ENCODE measurements at places on chromosomes 1 and 21.

GRCh38 chr1:119787776-119788175 lies 19.1 kb upstream of the HMGCS2 start:
- no peak for DNase-seq

DNA sequence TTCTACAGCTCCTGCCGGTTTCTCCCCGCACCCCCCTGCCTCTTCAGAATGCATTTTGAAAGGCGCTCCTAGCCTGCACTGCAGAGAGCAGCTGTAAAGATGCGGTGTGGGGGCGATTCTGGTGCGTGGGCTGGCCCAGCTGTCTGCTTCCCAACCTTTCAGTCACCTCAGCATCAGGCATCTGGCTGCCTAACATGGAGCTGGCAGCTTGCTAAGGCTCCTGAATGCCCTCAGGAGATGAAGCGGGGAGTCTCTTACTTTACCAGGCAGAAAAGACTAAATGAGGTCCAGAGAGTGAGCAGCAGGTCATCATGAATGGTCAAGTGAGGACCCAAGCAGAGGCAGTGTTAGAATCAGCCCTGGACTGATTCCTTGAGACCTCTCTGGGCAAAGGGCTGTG lies 8.7 kb downstream of the IER5 start:
- no peak for DNase-seq

GRCh38 chr1:232302376-232303221 lies 327.3 kb downstream of the SIPA1L2 start:
- no peak for DNase-seq

DNA sequence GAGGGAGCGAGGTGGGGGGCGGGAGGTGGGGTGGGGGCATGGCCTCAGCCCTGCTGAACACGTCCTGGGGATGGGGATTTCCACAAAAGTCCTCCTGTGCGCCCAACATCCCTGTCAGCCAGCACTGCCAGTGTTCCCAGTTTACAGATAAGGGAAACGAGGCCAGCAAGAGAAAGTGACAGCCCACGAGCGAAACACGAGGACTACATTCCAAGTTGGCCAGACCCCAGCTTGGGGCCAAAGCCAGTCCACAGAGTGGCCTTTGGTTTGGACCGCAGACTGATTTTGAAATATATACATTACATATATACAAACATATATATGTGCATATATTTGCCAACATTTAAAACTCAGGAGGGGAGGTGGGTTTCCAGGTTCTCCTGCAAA lies 5.0 kb downstream of the FBXO2 start:
- no peak for DNase-seq

- peak; percentile 30 for DNase-seq
Measured at GRCh38 chr21:35658242-35658641, 402.1 kb downstream of the SETD4 start.

GRCh38 chr1:82628887-82629286 lies 828.2 kb downstream of the ADGRL2 start:
- no peak for DNase-seq

GRCh38 chr1:205590777-205591513 lies 40.9 kb downstream of the ELK4 start:
- no peak for DNase-seq

GRCh38 chr1:4084048-4084431 lies 184.0 kb upstream of the C1orf174 start:
- no peak for DNase-seq

GRCh38 chr1:15676010-15676409 lies 8.1 kb upstream of the PLEKHM2 start:
- no peak for DNase-seq

DNA sequence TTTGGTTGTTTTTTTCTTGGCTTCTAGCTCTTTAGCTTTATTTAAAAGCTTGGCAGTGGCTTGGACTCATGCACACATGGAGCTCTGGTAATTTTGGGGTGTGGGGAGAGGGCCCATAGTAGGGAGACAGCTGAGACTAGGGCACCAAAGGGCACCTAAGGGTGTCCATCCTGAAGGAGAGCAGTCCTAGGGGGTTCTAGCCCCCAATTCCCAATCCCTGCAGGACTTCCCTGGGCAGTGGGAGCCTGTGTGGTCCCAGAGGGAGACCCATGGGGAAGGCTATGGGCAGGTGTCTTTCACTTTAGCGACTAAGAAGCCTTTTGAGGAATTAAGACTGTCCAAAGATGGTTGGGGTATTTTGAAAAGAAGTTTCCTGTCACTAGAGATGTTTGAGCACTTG lies 6.9 kb downstream of the CYP4B1 start:
- DNase-seq, result no peak

DNA sequence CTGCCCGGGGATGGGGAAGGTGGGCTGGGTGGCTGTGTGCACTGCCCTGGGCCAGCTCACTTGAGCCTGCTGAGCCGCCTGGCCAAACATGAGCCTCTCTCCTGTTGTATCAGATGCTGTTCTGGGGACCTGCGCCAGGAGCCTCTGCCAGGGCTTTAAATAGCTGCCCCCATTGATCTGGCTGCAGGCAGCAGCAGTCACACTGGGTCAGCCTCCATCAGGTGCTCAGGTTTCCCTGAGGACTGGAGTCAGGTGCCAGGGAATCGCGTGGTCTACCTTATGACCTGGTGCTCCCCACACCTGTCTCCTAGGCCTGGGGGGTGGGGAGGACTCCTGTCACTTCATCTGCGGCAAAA lies 700 bp upstream of the CCDC28B start:
- peak; percentile 49 for DNase-seq

DNA sequence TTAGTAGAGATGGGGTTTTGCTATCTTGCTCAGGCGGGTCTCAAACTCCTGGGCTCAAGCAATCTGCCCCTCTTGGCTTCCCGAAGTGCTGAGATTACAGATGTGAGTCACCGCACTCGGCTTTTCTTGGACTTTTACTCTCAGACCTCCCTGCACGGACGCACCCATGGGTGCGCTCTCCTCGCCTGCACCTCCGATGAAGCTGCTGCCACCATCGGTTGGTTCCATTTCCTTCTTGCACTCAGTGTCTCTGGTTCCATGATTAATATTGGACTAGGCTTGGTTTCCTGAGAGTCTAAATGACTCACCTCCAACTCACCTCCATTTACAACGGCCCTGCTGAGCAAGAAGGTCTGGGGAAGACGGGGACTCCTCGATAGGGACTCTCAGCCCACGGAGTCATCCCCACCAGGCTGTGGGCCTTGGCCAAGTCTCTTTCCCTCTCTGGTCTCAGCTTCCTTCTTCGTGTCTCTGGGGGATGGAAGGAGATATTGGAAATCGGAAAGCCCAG lies 6.7 kb upstream of the TNFRSF8 start:
- no peak for DNase-seq

DNA sequence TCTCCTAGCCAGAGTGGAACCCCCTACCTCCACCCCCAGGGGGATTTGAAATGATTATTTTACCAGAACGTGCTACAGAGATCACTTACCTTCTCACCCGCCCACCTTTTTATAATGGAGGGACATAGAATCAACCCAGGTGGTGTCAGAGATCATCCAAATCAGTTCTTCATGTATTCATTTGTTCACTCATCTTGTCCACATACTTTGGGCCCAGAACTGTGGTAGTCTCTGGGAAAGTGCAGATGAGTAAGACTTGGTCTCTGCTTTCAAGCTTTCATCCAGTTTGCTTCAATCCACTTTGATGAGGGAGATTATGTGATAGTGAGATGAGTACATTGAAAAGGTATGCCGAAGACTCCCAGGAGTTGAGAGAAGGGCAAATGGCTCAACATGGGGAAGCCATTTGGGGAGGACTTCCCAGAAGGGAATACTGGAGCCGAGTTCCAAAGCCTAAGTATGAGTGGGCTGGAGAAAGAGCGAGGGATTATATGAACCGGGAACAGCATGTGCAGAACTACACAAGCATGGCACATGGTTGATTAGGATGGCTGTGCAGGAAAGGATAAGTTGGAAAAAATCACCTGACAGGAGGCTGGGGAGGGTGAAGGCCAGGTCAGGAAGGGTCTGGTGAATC lies 1.9 kb downstream of the FGGY start:
- DNase-seq, result no peak

GRCh38 chr1:51699391-51699790 lies 82.5 kb downstream of the OSBPL9 start:
- no peak for DNase-seq

GRCh38 chr1:157194731-157195520 lies 56.7 kb upstream of the ETV3 start:
- DNase-seq, result no peak

- no peak for DNase-seq
Measured at GRCh38 chr1:150973258-150973835, 1.3 kb downstream of the CERS2 start.

DNA sequence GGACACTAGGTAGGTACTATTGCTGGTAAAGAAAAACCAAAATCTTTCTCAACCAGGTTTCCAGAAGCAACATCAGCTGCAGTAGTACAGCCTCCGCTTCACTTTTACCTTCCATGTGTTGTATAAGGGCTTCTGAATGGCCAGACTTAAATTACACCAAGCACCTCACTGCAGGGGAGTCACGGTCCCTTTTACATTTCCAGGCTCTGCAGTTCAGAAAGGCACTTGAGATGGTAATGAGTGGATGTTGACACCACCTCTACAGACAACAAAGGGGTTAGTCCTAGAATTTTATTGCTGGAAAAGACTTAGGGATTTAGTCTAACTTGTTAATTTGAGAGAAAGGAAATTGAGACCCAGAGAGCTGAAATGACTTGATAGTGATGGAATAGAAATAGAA lies 12.0 kb upstream of the DUSP12 start:
- DNase-seq, result peak; percentile 5

DNA sequence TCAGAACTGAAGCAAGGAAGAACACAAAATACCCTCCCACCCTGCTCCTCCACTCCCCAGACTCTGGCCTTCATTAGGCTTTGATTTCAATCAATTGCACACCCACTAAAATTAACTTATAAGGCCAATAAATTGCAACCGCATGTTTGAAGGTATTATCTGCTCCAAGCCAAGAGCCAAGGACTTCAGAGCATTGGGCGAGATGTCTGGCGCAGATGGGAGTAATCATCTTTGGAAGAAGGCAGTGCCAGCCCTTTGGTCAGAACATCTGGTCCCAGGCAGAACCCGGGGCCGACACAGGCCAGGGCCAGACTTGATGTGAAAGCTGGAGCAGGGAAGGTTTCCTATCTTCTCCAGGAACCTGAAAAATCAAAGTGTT lies 60.0 kb downstream of the SLC66A1 start:
- no peak for DNase-seq

- DNase-seq, result no peak
Measured at GRCh38 chr1:81435175-81435574, 365.6 kb upstream of the ADGRL2 start.

- no peak for DNase-seq
Measured at GRCh38 chr1:84387480-84388163, 10.7 kb upstream of the DNASE2B start.

- no peak for DNase-seq
Measured at GRCh38 chr21:26461500-26461899, 111.6 kb downstream of the CYYR1 start.

DNA sequence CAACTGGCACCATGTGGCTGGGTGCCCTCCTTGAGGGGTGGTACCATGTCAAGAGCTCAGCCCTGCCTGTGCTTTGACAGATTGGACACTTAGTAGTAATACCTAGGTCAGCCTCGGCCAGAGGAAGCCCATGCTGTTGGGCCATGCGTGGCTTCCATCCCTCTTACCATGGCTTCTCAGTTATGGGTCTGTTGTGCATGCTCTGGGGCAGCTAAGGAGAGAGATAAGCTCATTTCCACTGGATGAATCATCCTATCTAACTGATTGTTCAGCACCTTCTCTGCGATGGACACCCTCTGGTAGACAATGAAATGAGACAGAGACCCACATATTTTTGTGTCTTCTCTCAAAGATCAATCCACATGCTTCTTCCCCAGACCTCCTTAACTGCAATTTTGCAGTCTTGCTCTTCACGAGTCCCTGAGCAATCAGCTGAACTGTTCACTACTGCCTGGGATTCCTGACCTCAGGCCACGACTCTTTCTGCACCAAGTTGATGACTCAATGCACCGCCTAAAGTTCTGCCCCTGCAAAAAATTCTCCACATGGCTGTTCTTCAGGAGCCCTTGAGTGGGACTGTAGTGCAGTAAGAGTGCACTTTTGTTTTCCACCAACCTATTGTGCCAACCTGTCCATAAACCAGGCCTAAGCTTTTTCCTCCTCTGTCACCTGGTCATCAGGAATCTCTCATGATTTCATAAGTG lies 6.9 kb upstream of the TRIM62 start:
- peak; percentile 29 for DNase-seq

- DNase-seq, result no peak
Measured at GRCh38 chr21:45364468-45365185, 40.3 kb upstream of the COL18A1 start.

- no peak for DNase-seq
Measured at GRCh38 chr1:31368611-31369107, 4.2 kb downstream of the FABP3 start.

DNA sequence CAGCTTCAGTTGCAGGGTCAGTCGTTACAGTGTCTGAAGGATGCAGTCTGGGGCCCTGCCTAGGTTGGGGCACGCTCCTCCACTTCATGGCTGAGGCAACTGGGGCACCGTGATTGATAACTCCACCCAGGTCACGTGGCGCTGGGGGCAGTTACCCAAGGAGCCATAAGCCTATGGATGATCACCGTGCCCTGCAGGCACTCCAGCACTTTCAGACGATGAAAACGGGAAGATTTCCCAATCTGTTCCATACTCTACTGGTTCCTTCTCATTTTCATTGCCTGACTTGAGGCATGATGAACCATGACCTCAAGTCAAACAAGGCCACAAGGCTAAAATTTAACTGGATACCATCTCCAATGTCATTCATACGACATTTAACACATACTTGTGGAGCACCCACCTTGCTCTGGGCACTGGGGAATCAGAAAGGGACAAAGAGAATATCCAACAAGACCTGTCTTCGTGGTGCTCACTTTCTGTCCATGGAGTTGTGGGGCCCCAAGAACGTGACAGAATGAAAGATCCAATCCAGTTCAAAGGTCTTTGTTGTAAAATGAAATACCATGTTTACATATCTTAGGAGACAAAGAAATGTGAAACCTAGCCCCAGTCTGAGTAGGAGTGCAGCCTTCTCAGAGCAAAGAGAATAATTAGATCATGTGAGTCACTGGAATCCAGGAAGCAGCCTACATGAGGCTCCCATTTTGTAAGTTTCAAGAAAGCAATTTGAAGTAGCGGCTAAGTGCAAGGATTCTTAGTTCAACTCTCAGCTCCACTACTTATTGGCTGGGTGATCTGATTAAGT lies 39.4 kb upstream of the SPOCD1 start:
- DNase-seq, result peak; percentile 28

DNA sequence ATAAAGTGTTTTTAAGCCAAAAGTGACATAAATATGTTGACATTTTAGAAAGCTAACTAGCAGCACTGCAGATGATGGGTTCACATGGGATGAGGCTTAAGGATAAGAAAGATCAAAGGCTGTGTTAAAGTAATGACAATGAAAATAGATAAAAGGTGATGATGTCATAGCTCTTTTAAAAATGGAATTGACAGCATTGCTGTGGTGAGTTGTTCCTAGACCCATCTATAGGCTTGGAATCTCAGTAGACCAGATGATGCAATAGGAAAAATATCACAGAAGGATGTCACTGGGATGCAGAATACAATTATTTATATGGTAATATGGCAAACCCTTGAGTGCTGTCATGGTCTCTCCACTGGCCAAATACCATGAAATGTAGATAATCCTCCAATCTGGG lies 286.0 kb downstream of the PLA2G4A start:
- DNase-seq, result no peak

GRCh38 chr21:44774972-44775371 lies 26.6 kb downstream of the UBE2G2 start:
- DNase-seq, result no peak

GRCh38 chr1:8078176-8078671 lies 52.1 kb upstream of the ERRFI1 start:
- peak; percentile 69 for DNase-seq

Data from DMS79 treated with DMSO at 0.1 percent for 48 hours (cell line).